Astrocyte (in vitro differentiated cells and primary cell): ENCODE measurements at places on chromosomes 6 and 20.

GRCh38 chr6:87261534-87261933 is 60.9 kb upstream of the SMIM8 start:
- no peak for DNase-seq

- no peak for DNase-seq
Measured at GRCh38 chr20:46169245-46170171, 51.4 kb downstream of the CD40 start.

DNA sequence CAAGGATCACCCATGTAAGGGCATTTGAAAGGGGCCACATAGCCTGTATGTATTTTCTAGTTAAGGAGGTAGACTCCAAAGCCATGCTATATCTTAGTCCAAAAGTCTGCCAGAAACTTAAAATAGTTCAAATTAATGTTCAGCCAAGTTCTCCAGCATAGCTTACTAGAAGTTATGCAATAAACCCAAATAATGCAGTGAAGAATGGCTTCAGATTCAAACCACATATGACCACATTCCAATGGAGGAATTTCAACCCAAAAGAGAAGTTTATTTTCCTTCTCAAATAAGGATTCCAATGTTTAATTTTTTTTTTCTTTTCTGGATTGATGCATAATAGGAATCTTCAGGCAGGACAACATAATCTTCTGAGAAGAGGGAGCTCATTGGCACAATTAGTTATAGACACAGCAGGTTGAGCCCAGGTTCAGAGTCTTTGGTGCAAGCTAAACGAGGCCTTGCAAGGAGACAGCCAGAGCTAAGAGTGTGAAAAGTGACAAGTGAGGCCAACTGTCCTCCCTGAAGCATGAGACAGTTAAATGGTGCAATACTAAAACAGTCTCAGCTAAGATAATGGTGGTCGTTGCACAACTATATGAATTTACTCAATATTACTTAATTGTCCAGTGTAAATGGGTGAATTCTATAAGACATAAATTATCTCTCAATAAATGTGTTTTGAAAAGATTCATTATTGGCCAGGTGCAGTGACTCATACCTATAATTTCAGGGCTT is 598.8 kb upstream of the CDH4 start:
- peak; percentile 41 for DNase-seq

DNA sequence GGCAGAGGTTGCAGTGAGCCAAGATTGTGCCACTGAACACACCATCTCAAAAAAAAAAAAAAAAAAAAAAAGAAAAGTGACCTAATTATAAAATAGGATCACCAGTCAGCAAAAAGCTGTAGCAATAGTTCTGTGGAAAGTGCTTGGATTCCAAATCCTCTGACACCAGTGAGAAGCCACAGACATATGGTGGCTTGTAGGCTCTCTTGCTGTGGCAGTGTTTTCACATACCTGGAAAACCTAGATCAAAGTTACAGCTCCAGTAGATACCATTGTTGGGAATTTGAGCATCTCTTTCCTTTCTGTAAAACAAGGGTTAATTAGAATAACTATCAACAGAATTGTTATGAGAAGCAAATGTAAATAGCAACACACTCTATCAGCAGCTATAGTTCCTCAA is 4.1 kb downstream of the CCDC170 start:
- no peak for DNase-seq

DNA sequence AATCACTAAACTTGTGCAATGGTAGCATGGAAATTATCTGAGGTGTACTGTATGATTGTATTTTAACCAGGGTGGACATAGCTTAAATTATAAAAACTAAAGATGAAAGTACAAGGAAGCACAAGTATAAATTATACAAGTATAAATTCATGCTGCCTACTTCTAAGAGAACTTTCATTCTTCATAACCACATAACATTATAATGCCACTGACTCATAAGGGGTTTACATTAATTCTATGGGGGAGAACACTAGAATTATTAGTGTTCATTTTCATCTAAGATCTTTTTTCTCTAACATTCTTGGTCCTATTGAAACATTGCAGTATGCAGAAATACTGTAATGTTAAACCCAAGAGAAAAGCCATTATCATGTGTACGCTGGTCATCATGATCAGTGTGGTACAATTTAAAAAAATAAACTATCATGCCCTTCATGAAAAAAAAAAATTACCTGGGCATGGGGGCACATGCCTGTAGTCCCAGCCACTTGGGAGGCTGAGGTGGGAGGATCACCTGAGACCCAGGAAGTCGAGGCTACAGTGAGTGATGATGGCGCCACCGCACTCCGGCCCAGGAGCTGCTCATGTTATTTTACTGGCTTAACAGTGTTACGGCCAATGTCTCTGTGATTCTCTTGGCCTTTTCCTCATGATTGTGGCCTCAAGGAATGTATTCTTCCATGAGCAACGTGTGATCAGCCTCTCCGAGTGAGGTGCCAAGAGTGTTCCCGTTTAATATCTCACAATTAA is 25.9 kb upstream of the AHCY start:
- DNase-seq = peak; percentile 33

DNA sequence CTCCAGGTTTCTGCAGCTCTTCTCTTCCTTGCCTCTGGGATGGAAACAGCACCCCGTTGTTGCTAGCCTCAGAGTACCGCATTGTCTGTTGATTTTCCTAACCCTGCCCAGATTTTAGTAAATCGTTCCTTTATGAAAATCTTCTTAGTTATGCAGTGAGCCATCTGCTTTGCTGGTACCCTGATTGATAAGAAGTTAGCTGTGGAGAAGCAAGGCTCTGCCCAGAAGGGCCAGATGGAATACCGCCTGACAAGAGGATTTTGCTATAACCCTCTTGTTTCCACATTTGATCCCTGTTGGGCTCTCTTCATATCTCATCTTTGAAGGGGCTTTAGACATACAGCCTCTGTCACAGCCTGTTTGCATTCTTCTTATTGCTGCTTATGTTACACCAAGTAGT is 229.0 kb downstream of the CDKAL1 start:
- no peak for DNase-seq

GRCh38 chr6:63140692-63141318 is 70.5 kb upstream of the FKBP1C start:
- no peak for DNase-seq

- DNase-seq = peak; percentile 97
Measured at GRCh38 chr6:4581468-4582385, 194.5 kb upstream of the CDYL start.

DNA sequence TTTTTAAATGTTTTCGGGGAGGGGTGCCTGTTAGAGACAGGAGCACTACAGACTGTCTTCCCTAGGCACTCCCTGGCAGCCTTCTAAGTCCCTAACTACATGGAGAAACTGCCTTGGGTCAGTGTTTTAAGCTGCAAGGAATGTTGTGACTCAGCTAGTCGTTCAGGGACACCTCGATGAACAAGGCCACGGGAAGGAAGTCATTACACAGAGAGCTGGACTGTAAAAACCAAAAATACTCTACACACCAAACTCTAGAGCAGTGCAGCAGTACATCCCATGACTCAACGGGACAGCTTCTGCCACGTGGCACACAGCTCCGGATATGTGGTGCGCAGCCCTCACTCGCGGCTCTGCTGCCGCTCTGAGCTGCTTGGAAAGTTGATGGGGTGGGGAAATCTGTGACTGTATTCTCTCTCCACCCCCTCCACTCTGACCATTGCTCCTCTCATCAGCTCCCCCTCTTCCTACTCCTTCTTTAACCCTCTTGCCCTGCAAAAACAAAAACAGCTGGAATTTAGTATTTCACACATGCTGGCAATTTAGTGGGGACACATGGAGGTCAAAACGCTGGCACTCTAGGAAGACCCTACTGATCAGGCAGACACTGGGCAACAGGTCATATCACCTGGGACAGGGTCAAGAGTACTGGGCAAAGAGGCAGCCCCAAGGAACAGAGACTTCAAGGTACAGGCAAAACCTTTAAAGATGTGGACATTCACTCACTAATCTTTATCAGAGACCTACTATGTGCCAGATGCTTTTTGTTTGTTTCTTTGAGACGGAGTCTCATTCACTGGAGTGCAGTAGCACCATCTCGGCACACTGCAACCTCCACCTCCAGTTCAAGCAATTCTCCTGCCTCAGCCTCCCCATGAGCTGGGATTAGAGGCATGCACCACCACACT is 10.9 kb upstream of the LPIN3 start:
- peak; percentile 98 for DNase-seq

DNA sequence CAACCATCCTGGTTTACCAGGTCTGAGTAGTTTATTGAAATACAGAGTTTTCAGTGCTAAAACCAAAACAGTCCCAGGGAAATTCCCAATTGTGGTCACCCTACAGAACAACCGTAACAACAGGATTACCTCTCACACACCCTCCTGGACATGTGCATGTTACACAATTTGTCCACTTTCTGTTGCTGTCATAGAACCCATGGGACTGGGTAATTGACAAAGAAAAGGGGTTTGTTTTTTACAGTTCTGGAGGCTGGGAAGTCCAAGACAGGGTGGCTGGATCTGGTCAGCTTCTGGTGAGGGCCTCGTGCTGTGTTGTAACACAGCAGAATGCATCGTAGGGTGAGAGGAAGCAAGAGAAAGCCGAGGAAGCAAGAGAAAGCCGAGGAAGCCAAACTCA is 9.1 kb upstream of the ADA start:
- no peak for DNase-seq

GRCh38 chr6:24004062-24004461 is 122.0 kb upstream of the NRSN1 start:
- peak; percentile 93 for DNase-seq

DNA sequence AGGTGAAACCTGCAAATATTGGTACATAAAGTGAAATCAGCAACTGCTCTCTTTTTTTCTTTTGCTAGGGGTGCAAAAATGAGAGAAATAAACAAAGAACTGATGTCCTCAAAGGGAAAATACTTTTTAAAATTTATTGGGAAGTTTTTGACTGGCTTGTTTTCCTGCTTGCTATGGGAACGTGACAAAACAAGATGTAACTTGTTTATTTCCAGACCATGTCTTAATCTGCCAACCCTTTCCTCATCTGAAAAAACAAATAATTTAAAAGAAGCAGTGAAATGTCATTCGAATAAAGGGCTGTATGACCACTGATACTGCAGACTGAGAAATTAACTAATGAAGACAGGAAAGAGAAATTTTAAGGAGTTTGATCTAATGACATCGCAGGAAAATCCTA is 221.9 kb downstream of the CBLN4 start:
- DNase-seq = no peak

DNA sequence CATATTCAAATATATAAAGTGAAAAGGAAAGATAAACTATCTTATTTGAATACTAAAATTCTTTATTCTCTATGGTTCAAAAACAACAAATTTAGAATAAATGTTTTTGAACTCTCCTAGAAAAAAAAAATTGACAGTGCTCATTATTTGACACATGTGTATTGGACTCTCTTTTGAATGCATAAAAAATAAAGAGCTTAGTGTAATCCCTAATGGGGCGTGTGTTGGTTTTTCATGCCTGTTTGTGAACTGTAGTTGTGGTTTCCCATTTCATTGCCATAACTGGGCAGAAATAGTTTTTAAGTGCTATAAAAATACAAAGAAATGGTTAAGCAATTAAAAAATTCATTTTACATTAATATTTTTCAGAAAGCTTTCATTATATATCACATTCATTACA is 101.3 kb downstream of the REV3L start:
- DNase-seq = no peak

DNA sequence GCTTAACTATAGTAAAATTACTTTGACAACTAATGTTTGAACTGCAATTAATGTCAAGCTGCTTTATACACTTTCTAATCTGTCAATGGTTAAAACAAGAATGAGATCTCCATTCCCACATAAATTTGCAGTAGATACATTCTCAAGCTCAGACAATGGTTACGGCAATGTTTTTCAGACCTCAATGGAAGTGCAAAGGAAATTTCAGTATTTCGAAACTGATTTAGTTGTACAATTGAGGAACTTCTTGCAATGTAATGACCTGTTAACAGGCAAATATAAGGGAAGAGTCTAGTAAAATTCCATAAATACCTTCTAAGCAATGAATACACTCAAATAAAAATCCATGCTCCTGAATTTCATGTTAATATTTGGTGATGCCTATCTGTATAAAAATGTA is 94.7 kb downstream of the ADTRP start:
- DNase-seq = no peak

DNA sequence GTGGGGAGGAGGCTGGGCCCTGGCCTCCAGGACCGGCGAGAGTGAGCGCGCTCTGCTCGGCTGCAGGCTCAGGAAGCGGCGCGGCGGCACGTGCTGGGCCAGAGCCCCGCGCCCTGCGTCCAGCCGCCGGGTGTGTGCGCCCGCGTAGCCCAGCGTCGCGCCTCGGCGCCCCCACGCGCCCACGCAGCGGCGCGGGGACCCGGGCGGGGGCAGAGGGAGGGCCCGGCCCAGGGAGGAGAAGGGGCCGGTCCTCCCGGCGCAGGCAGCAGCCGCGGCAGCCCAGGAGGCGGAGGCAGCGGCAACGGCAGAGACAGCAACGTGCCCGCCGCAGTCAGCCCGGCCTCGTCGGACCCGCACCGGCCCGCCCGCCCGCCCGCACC is at the start of gene EYA2:
Gene EYA2, plus strand, starts transcription at position 265 of the 380 bp plus-strand sequence. CDS start 95,168 bp downstream, outside the sequence.
- no peak for DNase-seq

GRCh38 chr6:148296771-148297170 is 45.9 kb upstream of the SASH1 start:
- DNase-seq = no peak
